ENCODE measurements at places on chromosomes 1 and 21. TPM values are rescaled to one million over a fixed set of nuclear protein-coding genes. Genes with fewer than 3 reads are reported as not detected.

Gene HAO2
- not detected for polyA plus RNA-seq

Gene GPX7
- polyA plus RNA-seq: 39.7 TPM

Gene UBASH3A
- not detected for polyA plus RNA-seq

Gene CBS
- 118 TPM for polyA plus RNA-seq

Gene HDGF
- polyA plus RNA-seq: 95.4 TPM

Gene FCRL1
- not detected for polyA plus RNA-seq

Gene ATP6V1G3
- 2.9 TPM for polyA plus RNA-seq

Gene HHIPL2
- 0.71 TPM for polyA plus RNA-seq

Gene CSF3R
- polyA plus RNA-seq: not detected

Gene NASP
- polyA plus RNA-seq: 39.1 TPM

DNA sequence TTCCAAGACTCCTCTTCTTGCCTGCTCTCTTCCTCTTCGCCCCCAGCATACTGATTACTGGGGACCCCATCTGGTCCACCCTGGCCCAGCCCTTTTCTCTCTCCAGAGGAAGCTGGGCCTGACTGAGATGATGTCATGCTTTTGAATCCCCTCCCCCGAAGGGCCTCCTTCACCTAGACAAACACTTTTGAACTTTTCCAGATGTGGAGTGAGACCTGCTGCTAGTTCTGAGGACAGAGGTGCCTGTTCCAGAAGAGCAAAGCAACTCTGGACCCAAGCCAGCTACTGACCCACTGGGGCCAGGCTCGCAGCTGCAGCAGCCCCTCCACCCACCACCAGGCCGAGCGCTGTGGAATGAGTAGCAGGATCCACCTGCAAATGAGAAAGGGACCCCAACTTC, 8.4 kb downstream of the CD34 start:
- H3K4me1 ChIP-seq: no peaks in the 10 kb centered on the region
- H3K27me3 ChIP-seq: no peaks in the 10 kb centered on the region
- H3K4me3 ChIP-seq: no peak overlapping the region
- H3K27ac ChIP-seq: no peak overlapping the region
- DNase-seq: no peak
- H3K36me3 ChIP-seq: no peaks in the 10 kb centered on the region

GRCh38 chr1:168555508-168556046, 11.8 kb upstream of the XCL2 start:
- no peak overlapping the region for H3K4me3 ChIP-seq
- peaks cover 16% of the 10 kb centered on the region for H3K4me1 ChIP-seq
- no peak for DNase-seq
- H3K27me3 ChIP-seq: no peaks in the 10 kb centered on the region
- no peak overlapping the region for H3K27ac ChIP-seq

- peaks cover 23% of the 10 kb centered on the region for H3K4me1 ChIP-seq
- DNase-seq: peak; percentile 43
- H3K27me3 ChIP-seq: no peaks in the 10 kb centered on the region
- H3K36me3 ChIP-seq: no peaks in the 10 kb centered on the region
Observed at GRCh38 chr1:204102739-204103430, 30.0 kb downstream of the SOX13 start.

GRCh38 chr1:89550995-89551394, 26.4 kb downstream of the LRRC8B start:
- H3K4me1 ChIP-seq: peaks cover 19% of the 10 kb centered on the region
- H3K27me3 ChIP-seq: no peaks in the 10 kb centered on the region
- H3K27ac ChIP-seq: no peak overlapping the region
- H3K4me3 ChIP-seq: no peak overlapping the region
- no peak for DNase-seq
- H3K36me3 ChIP-seq: no peaks in the 10 kb centered on the region

DNA sequence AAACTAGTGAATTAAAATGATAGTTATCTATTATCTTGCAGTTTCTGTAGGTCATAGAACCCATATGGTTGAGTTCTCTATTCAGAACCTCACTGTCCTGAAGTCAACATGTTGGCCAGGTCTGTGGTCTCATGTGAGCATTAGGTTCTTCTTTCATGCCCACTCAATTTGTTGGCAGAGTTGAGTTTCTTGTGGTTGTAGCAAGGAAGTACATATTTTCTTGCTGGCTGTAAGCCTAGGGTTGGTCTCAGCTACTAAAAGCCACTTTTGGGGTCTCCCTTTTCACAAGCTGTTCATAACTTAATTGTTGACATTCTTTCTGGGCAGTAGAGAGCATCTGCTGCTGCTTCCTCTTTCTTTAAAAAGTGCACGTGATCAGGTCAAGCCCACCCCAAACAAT, 1165.1 kb upstream of the NCAM2 start:
- H3K4me1 ChIP-seq: no peaks in the 10 kb centered on the region
- H3K27me3 ChIP-seq: no peaks in the 10 kb centered on the region
- no peaks in the 10 kb centered on the region for H3K36me3 ChIP-seq
- no peak overlapping the region for H3K4me3 ChIP-seq

DNA sequence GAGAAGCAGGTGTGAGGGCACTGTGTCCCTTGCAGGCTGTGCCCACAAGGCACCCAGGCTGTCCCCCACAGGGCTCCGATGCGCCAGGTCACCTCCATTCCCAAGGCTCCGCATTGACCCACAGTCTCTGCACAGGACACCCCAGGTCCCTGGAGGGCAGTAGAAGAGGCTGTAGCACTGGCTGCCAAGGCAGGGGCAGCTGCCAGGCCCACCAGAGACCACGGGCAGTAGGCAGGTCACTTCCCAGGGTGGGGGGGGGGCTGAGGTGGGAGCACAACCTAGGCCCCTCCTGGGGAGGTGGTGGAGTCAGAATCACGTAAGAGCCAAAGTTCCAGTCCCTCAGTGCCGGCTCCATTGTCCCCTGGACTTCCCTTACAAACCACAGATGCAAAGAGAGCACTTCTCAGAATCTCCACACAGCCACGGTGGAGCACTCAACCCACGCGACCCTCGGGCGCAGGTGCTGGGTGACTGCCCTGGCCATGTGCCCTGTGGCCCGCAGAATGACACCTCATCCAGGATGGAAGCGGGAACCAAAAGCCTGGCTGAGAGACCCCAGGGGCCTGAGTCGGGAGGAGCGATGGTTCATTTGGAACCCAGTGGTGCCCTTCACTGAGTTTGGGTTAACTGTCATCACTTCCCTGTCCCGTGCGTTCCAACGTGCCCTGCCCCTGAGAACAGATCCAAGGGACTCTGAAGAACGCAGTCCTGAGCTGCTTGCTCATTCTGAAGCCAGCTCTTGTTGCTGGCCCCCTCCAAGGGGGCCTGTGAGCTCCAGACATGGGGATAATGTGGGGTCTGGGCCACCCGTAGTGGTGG, 69.7 kb upstream of the PDE9A start:
- no peak overlapping the region for H3K27ac ChIP-seq
- no peaks in the 10 kb centered on the region for H3K4me1 ChIP-seq
- no peaks in the 10 kb centered on the region for H3K27me3 ChIP-seq
- H3K4me3 ChIP-seq: no peak overlapping the region
- H3K36me3 ChIP-seq: no peaks in the 10 kb centered on the region

DNA sequence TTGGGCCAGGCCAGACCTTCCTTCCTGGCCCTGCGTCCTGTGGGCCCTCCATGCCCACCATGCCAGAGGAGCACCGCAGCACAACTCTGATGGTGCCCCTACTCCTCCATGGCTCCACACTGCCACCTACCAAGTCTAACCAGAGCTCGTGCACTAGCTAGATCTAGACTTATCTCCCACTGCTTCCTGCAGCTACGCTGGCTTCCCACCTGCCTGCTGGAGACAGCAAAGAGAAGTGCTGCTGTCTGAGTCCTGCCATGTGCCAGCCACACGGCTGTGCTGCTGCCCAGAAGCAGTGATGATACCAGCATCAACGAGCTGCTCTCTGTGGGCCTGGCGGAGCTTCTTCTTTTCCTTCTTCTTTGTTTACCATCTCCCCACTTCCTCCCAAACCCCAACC, 4.5 kb downstream of the GUCA2B start:
- no peaks in the 10 kb centered on the region for H3K36me3 ChIP-seq
- no peak for DNase-seq
- H3K4me1 ChIP-seq: no peaks in the 10 kb centered on the region
- H3K4me3 ChIP-seq: no peak overlapping the region

DNA sequence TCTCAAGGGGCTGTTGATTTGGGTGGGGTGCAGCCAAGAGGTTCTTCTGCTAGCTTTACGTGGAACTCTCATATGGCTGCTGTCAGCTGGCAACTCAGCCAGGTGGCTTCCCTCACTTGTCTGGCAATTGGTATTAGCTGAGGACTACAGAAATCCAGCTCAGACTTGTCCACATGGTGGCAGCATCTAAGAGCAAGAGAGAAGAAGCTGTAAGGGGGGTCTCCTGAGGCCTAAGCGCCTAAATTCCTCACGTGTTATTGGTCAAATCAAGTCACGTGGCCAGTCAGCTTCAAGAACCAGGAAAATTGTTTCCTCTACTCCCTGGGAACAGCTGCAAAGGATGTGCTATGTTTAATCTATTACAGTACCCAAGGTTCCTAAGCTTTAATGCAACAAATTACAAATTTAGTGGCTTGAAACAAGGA, 4.2 kb upstream of the DYRK3 start:
- no peaks in the 10 kb centered on the region for H3K36me3 ChIP-seq
- H3K4me3 ChIP-seq: no peak overlapping the region
- H3K27me3 ChIP-seq: no peaks in the 10 kb centered on the region
- peaks cover 19% of the 10 kb centered on the region for H3K4me1 ChIP-seq
- peak; percentile 78 for DNase-seq
- no peak overlapping the region for H3K27ac ChIP-seq

GRCh38 chr1:225347123-225347683, 80.6 kb downstream of the LBR start:
- DNase-seq: no peak
- H3K27ac ChIP-seq: no peak overlapping the region
- no peaks in the 10 kb centered on the region for H3K36me3 ChIP-seq
- no peak overlapping the region for H3K4me3 ChIP-seq
- H3K27me3 ChIP-seq: 0 out of 2 replicates have a peak, but pooled peaks cover 3% of the 10 kb centered on the region

DNA sequence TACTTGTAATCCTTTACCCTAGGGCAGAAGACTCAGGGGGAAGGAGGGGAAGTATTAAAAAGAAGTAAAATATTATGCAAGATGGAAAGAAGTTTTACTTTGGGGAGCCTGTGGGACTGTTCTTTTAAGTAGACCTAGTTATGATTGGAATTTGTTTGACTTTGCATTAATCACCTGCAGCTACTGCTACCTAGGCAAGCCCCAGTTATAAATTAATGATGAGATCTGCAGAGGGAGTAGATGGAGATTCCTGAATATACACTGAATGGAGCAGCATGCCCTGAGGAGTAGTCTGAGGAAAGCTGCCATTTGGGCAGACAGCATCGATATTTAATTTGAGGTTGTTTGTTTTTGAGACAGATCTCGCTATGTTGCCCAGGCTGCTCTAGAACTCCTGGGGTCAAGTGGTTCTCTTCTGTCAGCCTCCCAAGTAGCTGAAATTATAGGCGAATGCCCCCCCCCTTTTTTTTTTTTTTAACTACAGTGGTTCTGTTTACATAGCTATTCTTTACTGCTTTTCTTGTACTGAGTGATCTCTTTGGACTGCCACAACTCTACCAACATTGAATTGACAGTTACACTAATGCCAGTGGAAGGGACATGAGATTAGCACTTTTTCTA, 81.4 kb upstream of the SERTAD4 start:
- no peak overlapping the region for H3K4me3 ChIP-seq
- no peaks in the 10 kb centered on the region for H3K27me3 ChIP-seq
- H3K27ac ChIP-seq: no peak overlapping the region
- no peak for DNase-seq

DNA sequence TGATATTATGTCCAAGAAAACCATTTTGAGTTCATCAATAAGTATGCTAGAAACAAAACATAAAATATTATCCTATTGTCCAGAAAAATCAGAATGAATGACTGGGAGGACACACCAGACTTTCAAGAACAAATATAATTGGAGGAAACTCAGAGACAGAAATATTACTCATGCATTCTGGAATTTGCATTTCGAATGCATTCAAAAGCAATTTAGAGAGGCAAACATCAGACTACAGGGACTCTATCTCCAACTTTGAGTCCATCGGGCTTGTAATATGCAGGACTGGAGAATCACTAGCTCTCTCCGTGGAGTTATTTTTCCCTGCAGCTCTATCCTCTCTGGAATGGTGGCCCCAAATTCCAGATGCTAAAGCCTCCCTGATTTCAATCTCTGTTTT, 161.8 kb downstream of the CDC42BPA start:
- H3K36me3 ChIP-seq: peaks cover 9% of the 10 kb centered on the region
- peak; percentile 26 for DNase-seq
- no peaks in the 10 kb centered on the region for H3K27me3 ChIP-seq
- H3K4me1 ChIP-seq: no peaks in the 10 kb centered on the region
- H3K4me3 ChIP-seq: no peak overlapping the region

DNA sequence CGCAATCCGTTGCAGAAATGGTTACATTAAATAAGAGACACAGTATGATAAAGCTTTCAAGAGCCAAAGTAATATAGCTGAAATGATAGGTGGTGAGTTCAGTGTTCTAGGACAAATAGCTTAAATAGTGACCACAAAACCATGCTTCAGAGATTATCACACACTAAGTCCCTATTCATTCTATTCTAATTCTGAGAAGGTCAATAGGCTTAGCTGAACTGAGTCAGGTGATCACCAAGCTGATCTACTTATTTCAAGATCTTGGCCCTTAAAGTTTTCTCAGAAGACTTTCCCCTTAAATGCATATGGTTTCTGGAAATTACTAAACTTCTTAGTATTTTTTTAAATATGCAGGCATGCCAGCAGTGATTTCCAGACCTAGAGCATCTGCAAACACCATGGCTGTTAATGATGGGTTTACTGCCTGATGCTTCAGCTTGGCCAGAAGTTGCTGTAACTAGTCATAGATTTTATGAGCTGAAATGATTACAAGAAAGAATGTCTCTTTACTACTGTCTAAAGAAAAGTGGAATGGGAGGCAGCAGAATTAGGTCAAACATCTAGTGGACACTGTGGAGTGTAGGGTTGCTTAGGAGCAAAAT, 242.9 kb downstream of the ST6GALNAC3 start:
- no peaks in the 10 kb centered on the region for H3K27me3 ChIP-seq
- H3K27ac ChIP-seq: no peak overlapping the region
- peak; percentile 12 for DNase-seq
- no peaks in the 10 kb centered on the region for H3K4me1 ChIP-seq

- H3K4me1 ChIP-seq: peaks cover 13% of the 10 kb centered on the region
- DNase-seq: peak; percentile 69
- peak overlapping the region; percentile 81 for H3K4me3 ChIP-seq
- no peaks in the 10 kb centered on the region for H3K27me3 ChIP-seq
- H3K27ac ChIP-seq: no peak overlapping the region
Observed at GRCh38 chr1:64471218-64472039, 1.5 kb downstream of the CACHD1 start.

GRCh38 chr1:181150273-181150672, 61.8 kb downstream of the IER5 start:
- no peak overlapping the region for H3K27ac ChIP-seq
- H3K4me3 ChIP-seq: no peak overlapping the region
- no peaks in the 10 kb centered on the region for H3K27me3 ChIP-seq
- H3K4me1 ChIP-seq: peaks cover 25% of the 10 kb centered on the region

GRCh38 chr1:195236991-195237889, 1371.0 kb downstream of the KCNT2 start:
- peak; percentile 25 for DNase-seq
- no peaks in the 10 kb centered on the region for H3K36me3 ChIP-seq
- H3K27ac ChIP-seq: no peak overlapping the region
- no peak overlapping the region for H3K4me3 ChIP-seq

GRCh38 chr1:228366866-228367741, 39.5 kb downstream of the TRIM11 start:
- no peaks in the 10 kb centered on the region for H3K4me1 ChIP-seq
- H3K27ac ChIP-seq: no peak overlapping the region
- no peak for DNase-seq
- H3K27me3 ChIP-seq: no peaks in the 10 kb centered on the region
- H3K4me3 ChIP-seq: no peak overlapping the region

- no peak overlapping the region for H3K27ac ChIP-seq
- peaks cover 10% of the 10 kb centered on the region for H3K4me1 ChIP-seq
- H3K4me3 ChIP-seq: no peak overlapping the region
- 0 out of 2 replicates have a peak, but pooled peaks cover 3% of the 10 kb centered on the region for H3K36me3 ChIP-seq
Observed at GRCh38 chr1:245205864-245206263, 51.1 kb downstream of the KIF26B start.

Measured in GM23248 (cell line).